ENCODE measurements at places on chromosomes 16 and 17.

DNA sequence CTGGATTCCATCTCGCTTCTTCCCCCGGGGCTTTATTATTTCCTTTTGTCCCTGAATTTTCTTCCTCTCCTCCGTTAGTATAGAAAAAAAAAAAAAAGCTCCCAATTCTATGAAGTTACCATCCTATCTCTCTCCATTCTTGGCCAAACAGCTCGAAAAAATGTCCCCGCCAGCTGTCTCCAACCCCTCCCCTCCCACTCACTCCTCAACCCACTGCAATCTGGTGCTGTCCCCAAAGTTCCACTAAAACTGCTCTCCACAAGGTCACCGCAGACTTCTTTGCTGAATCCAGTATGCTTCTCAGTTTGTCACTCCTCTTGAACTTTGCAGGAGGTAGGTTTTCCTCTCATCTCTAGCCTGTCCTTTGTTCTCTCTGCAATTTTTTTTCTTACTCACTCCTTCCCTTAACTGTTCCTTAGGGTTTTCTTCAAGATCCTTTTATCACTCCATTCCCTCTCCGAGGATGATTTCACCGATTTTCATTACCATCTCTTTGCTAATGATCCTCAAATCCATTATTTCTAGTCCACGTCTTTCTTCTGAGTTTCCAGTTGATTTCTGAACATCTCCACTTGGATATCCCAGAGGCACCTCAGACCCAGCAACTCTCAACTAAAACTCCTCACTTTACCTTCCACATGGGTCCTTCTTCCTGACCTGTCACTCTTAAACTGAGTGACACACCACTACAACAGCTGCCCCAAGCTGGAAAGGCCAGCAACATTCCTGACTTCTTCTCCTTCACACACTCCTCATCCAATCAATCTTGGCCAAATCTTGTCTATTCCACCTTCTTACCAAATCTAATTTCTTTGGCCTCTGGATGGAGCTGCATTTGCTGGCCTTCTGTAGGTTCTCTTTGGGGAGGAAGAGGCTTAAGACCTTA lies 1.5 kb upstream of the SUMO2 start:
- no peak overlapping the region for H3K4me3 ChIP-seq
- H3K4me1 ChIP-seq = no peaks in the 10 kb centered on the region
- peaks cover 2% of the 10 kb centered on the region for H3K36me3 ChIP-seq
- H3K27me3 ChIP-seq = no peaks in the 10 kb centered on the region
- no peak for DNase-seq

DNA sequence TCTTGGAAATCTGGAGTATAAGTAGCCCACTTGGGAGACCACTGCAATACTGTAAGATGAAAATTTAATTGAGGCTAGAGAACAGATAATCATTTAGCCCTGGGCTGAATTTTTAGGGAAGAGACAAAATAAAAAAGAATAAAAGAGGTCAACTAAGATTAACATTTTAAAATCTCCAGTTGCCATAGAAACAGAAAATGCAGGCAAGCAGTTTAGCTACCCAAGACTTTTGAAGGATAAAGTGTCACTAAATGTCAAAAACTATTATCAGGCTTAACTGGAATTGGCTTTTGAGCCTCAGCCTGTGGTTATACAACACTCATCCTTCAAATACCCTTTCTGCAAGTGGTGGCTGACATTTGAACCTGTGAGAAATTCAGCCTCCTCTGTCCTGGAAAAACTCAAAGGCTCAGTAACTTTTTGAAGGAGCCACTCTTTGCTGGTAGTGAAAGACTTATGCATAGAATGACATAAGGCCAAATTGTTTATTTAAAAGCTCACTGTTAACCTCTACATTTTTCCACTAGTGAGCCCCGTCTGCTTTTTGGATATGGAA lies 220.7 kb upstream of the KCNJ16 start:
- no peak overlapping the region for H3K27ac ChIP-seq
- no peaks in the 10 kb centered on the region for H3K36me3 ChIP-seq
- no peak for DNase-seq

DNA sequence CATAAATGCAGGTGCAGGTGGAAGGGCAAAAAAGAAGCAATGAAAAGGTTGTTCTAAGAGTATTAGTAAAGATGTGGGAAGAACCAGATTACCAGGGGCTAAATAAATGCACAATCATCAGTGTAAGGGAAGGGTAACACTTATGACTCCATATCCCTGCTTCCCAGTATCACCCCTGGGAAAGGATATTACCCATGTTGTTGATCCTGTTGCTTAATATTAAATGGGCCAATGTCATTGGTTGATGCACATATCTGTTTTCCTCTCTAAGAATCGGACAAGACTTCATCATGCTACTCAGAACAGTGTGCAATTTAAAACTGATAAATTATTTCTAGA lies 34.7 kb upstream of the ABCA6 start:
- H3K4me1 ChIP-seq = no peaks in the 10 kb centered on the region
- H3K27me3 ChIP-seq = no peaks in the 10 kb centered on the region
- no peaks in the 10 kb centered on the region for H3K36me3 ChIP-seq

DNA sequence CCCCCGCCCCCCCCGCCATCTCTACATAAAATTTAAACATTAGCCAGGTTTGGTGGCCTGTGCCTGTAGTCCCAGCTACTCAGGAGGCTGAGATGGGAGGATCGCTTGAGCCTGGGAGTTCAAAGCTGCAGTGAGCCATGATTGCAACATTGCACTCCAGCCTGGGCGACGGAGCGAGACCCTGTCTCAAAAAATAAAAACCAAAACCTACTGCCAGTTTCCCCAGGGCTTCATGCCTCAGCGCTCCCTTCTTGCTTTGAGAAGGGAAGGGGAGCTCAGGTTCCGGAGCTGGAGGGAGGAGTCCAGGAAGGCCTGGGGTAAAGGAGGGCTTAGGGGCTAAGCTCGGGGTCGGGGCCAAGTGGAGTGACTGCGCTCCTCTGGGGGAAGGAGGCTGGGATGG lies 20.5 kb downstream of the PLCD3 start:
- H3K27me3 ChIP-seq = no peaks in the 10 kb centered on the region
- H3K36me3 ChIP-seq = peaks cover 9% of the 10 kb centered on the region
- no peak for DNase-seq
- H3K27ac ChIP-seq = no peak overlapping the region
- no peaks in the 10 kb centered on the region for H3K4me1 ChIP-seq

DNA sequence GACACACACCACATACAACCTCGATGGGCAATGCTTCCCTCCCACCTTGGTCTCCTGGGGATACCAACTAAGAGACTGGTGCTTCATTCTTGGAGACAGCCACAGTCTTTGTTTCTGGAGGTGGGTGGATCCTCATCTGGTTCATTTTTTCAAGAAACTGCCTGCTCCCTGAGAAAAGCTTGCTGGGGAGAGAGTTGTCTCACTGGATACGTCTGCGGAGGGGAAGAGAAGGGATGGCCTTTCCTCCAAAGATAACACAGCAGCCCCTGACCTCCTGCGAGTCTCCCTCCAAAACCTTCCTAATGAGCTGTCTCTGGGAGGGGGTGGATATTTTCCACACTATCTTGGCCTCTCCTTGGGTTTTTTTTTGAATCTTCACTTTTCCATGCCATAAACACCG lies 221.2 kb downstream of the SOX9 start:
- no peaks in the 10 kb centered on the region for H3K27me3 ChIP-seq
- no peak overlapping the region for H3K27ac ChIP-seq
- no peaks in the 10 kb centered on the region for H3K36me3 ChIP-seq
- no peak for DNase-seq
- H3K4me3 ChIP-seq = no peak overlapping the region

DNA sequence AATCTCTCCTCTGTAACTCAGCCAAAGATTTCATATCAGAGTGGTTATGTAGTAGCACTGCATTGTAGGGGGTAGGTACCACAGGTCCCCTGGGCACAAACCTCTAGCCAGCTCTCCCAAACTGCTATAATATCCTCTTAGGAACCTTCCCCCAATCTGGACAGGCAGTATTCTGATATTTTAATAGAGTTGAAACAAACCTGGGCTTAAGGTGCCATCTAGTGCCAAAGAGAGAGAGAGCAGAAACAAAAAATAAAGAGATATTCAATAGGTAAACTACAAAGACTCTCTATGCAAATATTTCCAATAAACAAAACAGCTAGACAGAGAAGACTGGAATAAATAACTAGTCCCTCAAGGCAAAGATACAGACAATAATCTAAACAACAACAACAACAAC lies 1070.0 kb downstream of the CDH11 start:
- H3K36me3 ChIP-seq = no peaks in the 10 kb centered on the region
- no peak for DNase-seq
- H3K4me1 ChIP-seq = no peaks in the 10 kb centered on the region
- no peaks in the 10 kb centered on the region for H3K27me3 ChIP-seq
- H3K27ac ChIP-seq = no peak overlapping the region
- H3K4me3 ChIP-seq = no peak overlapping the region

DNA sequence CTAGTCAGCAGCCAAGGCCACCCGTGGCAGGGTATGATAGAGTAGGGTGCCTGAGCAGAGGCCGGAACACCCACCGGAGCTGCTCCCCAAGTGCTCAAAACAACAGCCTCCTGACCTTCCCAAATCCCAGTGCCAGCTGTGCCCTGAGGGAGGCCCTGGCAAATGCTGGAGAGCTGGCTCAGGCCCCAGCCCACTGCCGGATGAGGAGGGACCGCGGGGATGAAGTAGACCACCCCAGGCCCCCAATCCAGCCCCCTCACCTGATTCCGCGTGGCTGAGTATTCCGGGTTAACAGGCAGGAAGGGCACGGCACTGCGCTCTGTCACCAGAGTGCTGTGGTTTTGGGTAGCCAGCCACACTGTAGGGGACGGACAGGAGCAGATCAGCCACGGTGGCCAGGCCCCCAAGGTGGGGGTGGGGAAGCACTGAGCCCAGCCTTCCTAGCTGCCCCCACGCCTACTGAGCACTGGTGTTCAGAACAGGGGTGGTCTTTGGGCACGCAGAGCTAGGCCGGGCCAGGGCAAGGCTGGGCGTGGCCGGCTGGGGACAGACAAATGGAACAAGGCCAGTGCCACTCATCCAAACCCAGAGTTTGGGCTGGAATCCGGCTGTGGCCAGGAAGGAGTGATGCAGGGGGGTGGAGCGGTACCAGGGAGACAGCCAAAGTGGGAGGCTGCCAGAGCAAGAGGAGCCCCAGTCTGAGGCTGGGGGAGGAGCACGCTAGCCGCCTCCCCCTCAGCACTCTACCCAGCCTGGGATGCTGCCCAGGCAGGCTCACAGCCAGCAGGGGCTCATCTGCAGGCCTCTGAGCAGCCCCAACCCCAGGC lies 9.1 kb downstream of the TP53I13 start:
- no peak for DNase-seq
- H3K4me1 ChIP-seq = no peaks in the 10 kb centered on the region
- no peak overlapping the region for H3K4me3 ChIP-seq
- no peak overlapping the region for H3K27ac ChIP-seq
- H3K36me3 ChIP-seq = peaks cover 14% of the 10 kb centered on the region

GRCh38 chr16:7571366-7571765 lies 238.7 kb downstream of the RBFOX1 start:
- no peak overlapping the region for H3K27ac ChIP-seq
- H3K36me3 ChIP-seq = no peaks in the 10 kb centered on the region
- no peak for DNase-seq
- no peak overlapping the region for H3K4me3 ChIP-seq
- no peaks in the 10 kb centered on the region for H3K27me3 ChIP-seq

DNA sequence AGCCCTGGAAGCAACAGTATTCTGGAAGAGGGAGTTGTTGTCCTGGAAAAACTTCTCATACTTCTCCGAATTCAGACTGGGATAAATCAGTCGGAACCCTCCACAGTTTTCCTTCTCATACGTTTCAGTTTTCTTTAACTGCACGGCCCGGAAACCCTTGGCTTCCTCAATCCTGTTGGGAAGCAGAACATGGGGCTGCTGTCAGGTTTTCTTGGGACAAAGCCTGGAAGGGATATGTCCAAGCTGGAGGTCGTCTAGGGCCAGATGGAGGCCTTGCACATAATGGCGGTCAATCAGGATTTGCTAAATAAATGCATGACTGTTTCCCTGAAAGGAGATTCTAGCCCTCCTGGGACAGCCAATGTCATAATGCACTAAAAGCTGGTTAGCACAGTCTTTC lies 29.2 kb downstream of the TTLL6 start:
- DNase-seq = no peak
- no peaks in the 10 kb centered on the region for H3K36me3 ChIP-seq
- no peak overlapping the region for H3K27ac ChIP-seq
- no peak overlapping the region for H3K4me3 ChIP-seq
- H3K27me3 ChIP-seq = peaks cover 6% of the 10 kb centered on the region
- H3K4me1 ChIP-seq = no peaks in the 10 kb centered on the region

DNA sequence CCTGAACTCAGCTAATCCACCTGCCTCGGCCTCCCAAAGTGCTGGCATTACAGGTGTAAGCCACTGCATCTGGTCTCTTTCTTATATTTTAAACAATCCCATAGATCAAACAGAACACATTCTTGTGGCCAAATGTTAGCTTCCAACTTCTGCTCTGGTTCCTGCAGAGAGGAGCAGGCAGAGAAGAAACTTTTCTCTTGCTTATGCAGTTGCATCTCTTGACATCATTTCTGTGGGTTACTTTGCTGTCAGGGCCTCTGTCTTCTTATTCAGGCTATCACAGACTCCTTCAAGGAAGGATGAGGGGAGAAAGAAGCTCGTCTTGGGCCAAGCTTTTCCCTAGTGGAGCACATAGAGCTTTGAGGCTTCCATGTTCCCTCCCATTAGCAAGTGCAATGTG lies 7.8 kb downstream of the HSD17B2 start:
- H3K36me3 ChIP-seq = no peaks in the 10 kb centered on the region
- no peak overlapping the region for H3K4me3 ChIP-seq
- no peaks in the 10 kb centered on the region for H3K4me1 ChIP-seq
- no peak for DNase-seq

- no peak overlapping the region for H3K4me3 ChIP-seq
- no peak for DNase-seq
- H3K27ac ChIP-seq = no peak overlapping the region
- H3K36me3 ChIP-seq = peaks cover 61% of the 10 kb centered on the region
- no peaks in the 10 kb centered on the region for H3K27me3 ChIP-seq
Measured at GRCh38 chr17:76046064-76046463, 19.0 kb upstream of the EVPL start.

DNA sequence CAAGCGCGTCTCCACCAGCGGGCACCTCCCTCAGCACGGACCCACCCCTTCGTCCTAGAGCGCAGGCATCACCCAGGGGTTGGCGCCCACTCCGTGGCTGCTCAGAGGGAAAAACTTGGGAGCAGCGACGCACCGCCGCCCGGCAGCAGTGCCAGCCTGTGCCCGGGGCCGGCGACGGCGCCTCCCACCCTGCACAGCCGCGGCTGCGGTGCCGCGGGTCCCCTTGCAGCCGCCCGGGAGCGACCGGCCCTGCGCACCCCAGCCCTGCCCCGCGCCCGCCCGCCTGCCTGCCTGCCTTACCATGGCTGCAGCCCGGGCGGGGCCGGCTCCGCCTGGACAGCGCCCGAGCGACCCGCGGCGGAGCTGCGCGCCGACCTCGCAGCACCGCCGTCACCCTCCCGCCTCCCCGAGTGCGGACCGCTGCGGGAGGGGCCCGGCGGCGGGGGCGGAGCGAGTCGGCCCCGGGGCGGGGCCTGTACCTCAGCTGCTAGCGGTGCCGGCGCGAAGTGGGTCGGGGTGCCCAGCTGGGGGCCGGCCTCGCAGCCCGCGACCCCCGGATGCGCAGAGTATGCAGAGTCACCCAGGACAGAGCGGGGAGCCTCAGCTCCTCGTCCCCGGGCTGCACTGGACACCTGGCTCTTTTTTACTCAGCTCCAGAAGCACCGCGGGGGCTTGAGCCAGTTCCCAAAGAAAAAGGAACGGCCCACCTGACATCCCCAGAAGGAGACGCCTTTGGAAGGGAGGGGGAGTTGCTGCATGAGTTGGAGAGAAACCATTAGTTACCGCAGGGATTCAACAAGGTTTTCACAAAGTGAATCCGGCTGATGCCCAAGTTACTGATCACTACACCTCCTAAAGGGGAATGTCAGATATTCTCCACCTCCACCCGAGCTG lies 17.5 kb upstream of the MTMR4 start:
- H3K27me3 ChIP-seq = peaks cover 4% of the 10 kb centered on the region
- peaks cover 12% of the 10 kb centered on the region for H3K4me1 ChIP-seq
- no peak overlapping the region for H3K27ac ChIP-seq
- peak overlapping the region; percentile 76 for H3K4me3 ChIP-seq
- no peak for DNase-seq
- H3K36me3 ChIP-seq = no peaks in the 10 kb centered on the region
